ENCODE measurements at places on chromosomes 3 and 15.

GRCh38 chr3:111392894-111393398, 149.1 kb upstream of the CD96 start:
- peak; percentile 12 for DNase-seq

DNA sequence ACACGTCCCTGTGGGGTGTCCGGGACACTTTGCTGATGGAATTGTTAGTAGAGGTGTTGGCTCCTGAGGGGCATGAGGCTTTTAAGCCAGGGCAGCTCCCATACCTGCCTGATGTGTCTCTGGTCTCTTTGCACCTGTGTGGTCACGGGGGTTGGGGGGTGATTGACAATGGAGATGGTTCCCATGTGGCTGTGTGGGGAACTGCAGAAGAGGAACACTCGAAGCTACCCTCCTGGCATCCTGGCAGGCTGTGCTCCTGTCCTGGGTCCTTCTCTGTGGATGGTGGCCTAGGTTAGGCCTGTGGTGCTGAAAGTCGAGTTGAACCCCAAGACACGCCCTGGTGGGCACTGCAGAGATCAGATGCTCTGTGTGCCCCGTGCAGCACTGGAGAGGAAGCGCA, 73.4 kb downstream of the HMCES start:
- DNase-seq, result no peak

GRCh38 chr15:80152896-80153876, at the start of gene FAH:
FAH (plus strand) TSS chr15:80152999; CDS start chr15:80153055, 56 bp downstream.
- peak; percentile 30 for DNase-seq

- no peak for DNase-seq
These were observed 115.2 kb downstream of the ANO10 start for GRCh38 chr3:43506644-43507043.

GRCh38 chr3:195441992-195442572, 738 bp downstream of the ACAP2 start:
- DNase-seq, result peak; percentile 23

- no peak for DNase-seq
These were observed 24.8 kb downstream of the ZBTB38 start for GRCh38 chr3:141392897-141393734.

GRCh38 chr3:36476286-36476942, 96.1 kb downstream of the STAC start:
- DNase-seq, result no peak

- no peak for DNase-seq
These were observed 58.8 kb upstream of the FAM3D start for GRCh38 chr3:58725326-58725853.

GRCh38 chr3:115325539-115325938, 178.5 kb upstream of the ZBTB20 start:
- no peak for DNase-seq

DNA sequence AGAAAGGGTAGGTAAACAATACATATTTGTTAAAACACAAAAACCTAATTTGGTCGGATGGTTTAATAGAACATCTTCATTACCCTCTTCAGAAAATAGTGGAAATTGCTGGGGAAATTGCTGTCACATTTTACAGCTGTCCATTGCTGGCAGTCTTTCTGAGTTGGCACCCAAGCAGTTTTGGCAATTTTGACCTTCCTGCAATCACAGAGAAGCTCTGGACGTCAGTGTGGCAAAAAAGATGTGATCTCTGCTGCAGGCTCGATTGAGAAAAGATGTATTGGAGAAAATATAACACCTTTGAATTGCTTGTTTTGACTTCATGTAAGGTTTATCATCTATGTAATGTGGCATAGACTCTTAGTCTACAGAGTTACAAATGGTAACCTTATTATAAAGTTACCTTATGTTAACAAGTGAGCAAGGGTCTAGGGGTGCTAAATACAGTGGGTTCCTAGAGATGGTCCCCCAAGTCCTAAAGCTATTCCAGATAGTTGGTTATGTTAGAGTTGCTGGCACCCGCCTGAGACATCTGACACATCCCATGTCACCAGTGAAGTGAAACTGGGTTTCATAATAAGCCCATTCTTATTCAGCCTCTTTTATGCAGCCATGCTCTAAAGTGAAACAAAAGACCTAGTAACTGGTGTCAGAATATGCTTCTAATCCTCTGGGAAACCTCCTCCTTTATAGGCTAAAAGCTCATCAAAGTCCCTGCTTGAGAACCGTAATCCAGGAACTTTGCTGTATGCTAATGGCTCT, 14.0 kb downstream of the UBE2E1 start:
- no peak for DNase-seq

DNA sequence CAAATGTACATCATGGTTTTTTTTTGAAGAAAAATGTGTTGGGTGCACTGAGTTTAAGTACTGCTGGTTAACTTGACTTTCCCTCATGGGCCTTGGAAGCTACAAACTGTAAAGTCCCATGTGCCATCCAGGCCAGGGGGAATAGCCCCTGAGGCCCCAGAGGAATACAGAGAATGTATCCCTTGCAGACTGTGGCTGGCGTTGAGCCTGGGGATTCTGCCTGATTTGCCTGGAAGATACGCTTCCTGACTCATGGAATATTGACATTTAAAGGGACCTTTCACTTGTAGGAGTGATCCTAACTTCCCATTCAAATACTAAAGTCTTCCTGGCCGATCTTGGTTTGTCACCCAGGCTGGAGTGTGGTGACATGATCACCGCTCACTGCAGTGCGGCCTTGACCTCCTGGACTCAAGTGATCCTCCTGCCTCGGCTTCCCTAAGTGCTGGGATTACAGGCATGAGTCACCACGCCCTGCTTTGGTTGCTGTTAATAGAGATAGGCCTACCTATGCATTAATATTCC, 42.0 kb downstream of the ADAMTSL3 start:
- DNase-seq, result no peak

DNA sequence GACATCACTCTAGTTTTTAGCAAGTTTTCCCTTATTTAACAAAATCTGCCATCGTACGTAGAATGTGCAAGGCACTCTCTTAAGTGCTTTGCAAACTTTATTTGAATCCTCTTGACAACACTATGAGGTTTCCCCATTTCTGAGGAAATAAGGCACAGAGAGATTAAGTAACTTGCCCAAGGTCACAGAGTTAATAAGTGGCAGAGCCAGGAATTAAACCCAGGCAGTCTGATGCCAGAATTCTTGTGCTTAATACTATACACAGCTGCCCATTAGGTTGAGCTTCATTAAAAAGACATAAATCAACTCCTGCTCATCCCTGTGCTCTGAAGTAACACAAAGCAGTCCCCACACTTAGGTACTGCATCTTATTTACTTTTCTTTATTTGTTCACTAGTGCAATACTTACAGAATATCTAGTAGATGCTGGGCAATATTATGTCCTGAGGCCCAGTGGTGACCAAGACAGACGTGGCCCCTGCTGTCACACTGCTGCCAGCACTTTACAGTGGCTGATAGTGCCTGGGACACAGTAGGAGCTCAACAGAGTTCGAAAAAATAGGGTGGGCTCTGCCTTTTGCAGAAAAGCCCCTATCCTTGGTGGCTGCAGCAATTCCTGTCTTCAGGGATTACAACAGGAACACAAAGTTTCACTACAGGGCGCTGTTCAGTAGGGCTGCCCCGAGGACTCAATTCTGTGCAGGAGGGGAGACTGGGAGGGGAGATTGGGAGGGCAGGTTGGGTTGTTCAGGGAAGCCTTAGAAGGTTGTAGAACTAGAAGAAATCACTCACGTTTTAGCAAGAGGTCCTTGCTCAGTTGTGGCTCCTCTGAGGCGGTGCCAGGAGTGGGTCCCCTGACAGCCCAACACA, 138.3 kb upstream of the TPM1 start:
- no peak for DNase-seq

- no peak for DNase-seq
These were observed 3.9 kb downstream of the CHST2 start for GRCh38 chr3:143123353-143123984.

DNA sequence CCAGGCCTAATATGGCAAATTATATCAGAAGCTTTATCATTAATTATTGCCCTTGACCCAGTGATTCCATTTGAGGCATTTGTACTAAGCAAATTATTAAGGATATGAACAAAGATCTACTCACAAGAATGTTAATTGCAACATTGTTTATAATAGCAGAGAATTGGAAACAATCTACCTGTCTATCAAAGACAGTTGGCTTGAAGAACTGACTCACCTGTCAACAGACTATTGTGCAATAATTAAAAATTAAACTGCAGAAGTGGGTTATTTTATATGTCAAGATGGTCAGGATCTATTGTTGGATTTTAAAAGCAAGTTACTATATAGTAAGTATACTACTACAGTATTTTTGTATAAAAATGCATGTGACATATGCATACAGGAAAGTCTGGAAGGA, 6.7 kb upstream of the FETUB start:
- no peak for DNase-seq

All from activated T-cell treated with anti-CD3 and anti-CD28 coated beads for 24 hours (primary cell).